DMS153 (cell line): ENCODE measurements at places on chromosomes 5 and 9.

DNA sequence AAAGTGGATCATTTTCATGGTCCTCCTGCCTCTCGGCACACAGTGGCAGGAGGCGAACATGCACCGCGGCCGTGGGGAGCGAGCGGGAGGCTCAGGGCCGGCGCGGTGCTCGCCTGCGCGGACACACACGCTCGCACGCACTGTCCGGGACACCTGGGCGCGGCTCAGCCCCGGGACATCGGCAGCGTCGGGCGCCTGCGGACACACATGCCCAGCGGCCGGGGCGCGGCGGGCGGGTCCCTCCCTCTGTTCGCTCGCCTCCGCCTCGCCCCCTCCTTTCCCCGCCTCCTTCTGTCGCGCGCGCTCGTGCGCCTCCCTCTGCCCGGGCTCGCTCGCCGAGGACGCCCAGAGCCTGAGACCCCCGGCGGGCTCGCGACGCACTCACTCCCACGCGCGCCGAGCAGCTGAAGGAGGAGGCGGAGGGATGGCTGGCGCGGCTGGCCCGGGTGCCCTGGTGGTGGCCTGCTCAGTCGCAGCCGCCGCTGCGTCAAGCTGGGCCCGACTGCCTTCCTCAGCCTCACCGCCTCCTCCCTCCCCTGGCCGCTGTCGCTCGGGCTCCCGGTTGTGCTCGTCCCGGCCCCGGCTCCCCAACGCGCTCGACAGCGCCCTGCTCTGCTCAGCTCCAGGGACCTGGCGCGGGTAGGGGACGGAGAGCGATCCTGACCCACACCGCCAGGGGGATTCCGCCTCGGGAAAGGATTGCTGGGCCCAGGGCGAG lies at the start of gene FRMD3:
Gene FRMD3, minus strand, starts transcription at position 230 of the 718 bp plus-strand sequence. Its CDS starts 170 bp downstream, at position 60.
- DNase-seq, result peak; percentile 84

- no peak for DNase-seq
Observed at GRCh38 chr5:114191441-114191840, 170.4 kb upstream of the KCNN2 start.

DNA sequence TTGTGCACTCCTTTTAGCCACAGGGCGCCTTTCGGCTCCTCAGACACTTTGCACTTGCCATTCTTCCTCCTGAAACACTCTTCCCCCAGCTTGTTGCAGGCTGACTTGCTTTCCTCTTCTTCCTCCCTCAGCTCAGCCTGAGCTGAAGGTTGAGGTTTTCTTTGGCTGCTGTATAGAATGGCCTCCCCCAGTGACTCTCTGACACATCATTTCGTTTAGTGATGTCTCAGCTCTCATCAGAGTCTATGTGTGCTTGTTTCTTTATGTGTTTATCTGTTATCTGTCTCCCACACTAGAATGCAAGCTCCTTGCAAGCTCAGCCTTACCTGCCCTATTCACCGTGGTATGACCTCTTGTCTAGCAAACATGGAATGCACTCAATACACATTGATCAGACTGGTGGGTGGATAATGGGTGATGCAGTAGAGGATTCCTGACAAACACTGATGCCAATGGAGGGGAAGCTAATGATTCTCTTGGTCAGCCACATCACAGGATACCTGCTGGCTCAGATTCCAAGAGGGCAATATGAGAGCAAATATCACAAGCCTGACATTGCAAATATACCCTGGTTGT lies 112.9 kb upstream of the STC2 start:
- DNase-seq, result no peak

- no peak for DNase-seq
Observed at GRCh38 chr9:94787266-94787665, 60.8 kb downstream of the AOPEP start.

GRCh38 chr9:74006935-74007334 lies 490.2 kb upstream of the RORB start:
- DNase-seq, result no peak

- DNase-seq, result no peak
Observed at GRCh38 chr9:68974431-68974830, 39.5 kb downstream of the PRKACG start.

GRCh38 chr5:120151181-120151580 lies 312.9 kb upstream of the PRR16 start:
- DNase-seq, result no peak

- DNase-seq, result no peak
Observed at GRCh38 chr5:34503379-34504253, 152.5 kb upstream of the RAI14 start.

GRCh38 chr9:134326724-134327601 lies 708 bp downstream of the RXRA start:
- no peak for DNase-seq

DNA sequence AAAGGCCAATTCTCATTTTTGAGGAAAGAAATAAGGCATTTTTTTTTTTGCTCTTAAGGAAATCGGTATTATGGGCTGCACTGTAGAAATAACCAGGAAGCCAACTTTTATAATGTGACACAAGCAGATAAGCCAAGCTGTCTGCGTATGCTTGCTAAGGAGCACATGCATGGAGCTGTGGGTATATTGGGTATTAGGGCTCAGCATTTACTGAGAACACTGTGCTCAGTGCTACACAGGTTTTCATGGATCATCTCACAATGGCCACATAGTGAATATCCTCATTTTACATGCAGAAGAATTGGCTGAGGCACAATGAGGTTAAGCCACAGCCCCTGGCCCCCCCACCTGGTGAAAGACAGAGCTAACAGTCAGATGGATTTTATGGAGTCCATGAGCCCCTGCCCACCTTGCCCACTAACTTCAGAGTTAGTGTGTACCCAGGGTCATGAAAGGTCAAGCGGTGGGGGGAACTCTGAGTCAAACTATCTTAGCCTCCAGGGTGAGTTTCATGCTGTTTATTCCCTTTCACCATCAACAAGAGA lies 204.8 kb downstream of the SPATA31A6 start:
- DNase-seq, result no peak

- no peak for DNase-seq
Observed at GRCh38 chr9:34600908-34601307, 11.0 kb downstream of the RPP25L start.

- DNase-seq, result no peak
Observed at GRCh38 chr5:149488645-149489306, 62.5 kb downstream of the CSNK1A1 start.

GRCh38 chr9:134185536-134186011 lies 21.2 kb upstream of the RNU6ATAC start:
- DNase-seq, result no peak

DNA sequence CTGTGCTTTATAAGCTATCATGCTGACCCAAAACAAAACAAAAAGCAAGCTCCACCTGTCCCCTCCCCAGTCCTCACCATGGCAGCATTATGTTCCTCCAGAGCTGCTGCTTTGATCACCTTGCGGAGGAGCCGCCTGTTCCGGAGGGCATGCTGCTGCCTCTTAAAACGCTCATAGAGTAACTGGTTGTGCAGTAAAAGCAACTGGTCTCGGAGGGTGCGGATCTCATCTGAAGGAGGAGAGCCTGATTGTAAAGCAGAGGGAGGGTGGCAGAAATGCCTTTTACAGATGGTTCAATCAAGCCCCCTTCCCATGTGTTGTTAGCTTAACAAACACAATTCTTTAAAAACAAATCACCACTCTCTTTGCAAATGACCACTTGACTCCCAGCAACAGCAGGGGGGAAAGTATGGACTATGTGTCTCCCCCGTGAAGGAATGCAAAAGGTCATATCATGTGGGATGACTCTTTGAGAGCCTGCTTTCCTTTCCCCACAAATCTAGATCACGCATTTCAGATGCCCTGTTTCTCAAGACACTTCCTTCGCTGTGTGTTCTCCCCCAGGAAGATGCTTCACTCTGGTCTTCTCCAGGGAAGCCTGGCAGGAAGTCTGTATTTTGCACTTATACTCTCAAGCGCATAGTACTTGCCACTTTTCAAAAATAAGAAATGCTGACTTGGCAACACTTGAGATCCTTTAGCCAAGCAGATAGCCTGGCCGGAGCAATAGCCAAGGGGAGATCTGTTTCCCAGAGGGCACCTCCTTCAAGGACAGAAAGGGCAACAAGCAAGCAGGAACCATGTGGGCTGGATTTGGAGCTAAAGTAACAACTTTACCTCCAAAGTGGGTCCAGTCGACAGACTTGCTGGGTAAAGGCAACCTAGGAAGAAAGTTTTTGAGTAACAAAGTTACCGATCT lies 25.1 kb downstream of the SPACA9 start:
- DNase-seq, result no peak

- no peak for DNase-seq
Observed at GRCh38 chr5:38466424-38467189, 89.8 kb downstream of the LIFR start.

DNA sequence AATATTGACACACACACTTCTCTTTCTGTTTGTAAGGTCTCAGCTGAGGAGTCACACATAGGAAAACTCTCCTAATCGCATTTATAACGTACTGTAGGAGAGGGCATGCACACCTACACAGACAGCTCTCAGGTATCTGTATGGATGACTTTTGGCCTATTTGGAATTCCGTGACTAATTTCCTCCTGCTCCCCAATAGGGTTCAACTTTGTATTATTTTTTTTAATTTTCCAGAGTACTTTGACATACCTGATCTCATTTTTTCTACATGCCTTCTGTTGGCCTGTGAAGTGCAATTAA lies 195.9 kb downstream of the ARHGAP26 start:
- peak; percentile 64 for DNase-seq

DNA sequence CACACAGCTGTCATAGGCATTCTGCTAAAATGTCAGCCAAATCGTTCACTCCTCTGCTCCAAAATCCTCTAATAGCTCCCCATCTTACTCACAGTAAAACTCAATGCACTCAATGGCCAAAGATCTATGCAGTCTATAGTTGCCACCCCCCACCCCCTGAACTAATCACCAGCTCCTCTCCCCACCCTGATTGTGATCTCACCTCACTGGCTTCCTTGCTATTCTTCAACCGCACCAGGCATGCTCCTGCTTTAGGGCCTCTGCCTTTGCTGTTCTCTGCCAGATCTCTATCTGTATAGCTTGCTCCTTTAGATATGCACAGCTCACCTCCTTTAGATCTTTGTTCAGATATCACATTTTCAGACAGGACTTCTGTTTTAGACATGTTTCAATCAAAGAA lies 33.2 kb upstream of the SNX2 start:
- no peak for DNase-seq

DNA sequence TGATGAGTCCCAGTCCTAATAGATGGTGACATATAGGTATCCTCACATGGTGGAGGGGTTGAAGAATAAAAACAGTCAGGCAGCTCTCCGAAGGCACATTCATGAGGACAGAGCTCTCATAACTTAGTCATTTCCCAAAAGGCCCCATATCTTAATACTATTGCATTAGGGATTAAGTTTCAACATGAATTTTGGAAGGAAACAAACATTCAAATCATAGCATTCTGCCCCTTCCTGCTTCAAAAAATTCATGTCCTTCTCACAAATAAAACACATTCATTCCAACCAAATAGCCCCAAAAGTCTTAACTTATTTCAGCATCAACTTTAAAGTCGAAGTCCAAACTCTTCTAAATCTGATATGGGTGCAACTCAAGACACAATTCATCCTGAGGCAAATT lies 277.2 kb upstream of the NR4A3 start:
- no peak for DNase-seq

GRCh38 chr5:17282283-17283120 lies 65.1 kb downstream of the BASP1 start:
- no peak for DNase-seq

DNA sequence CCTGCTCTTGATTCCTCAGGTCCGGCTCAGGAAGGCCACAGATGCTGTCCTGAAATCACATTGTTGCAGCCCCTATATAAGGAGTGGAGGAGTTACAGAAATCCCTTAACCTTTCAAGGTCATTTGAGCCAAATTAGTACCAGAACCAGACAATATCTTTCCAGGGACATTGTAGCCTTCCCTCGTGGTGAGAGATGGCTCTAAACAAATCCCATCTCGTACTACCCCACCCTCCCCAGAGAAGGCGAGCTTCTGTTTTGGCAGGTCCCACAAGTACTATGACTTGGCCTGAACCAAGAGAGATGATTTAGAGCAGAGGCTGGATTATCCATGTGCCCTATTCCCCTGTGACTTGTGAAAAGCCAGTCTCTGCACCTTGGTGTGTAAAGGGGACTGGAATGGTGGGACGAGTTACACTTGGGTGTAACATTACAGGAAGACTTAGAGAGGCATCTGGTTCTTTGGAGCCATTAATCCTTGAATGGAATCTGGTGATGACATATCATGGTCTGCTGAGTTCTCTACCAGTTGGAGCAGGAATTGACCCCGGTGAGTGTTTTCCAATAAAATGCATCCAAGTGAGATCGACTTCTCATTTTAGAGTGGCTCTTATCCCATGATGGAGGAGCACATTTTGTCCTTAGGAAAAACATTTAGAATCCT lies at the start of gene FAM240B:
Gene FAM240B, minus strand, starts transcription at position 51 of the 663 bp plus-strand sequence. CDS start 16,134 bp downstream, outside the sequence.
- no peak for DNase-seq

- DNase-seq, result no peak
Observed at GRCh38 chr5:87900419-87900818, 368.2 kb downstream of the TMEM161B start.

DNA sequence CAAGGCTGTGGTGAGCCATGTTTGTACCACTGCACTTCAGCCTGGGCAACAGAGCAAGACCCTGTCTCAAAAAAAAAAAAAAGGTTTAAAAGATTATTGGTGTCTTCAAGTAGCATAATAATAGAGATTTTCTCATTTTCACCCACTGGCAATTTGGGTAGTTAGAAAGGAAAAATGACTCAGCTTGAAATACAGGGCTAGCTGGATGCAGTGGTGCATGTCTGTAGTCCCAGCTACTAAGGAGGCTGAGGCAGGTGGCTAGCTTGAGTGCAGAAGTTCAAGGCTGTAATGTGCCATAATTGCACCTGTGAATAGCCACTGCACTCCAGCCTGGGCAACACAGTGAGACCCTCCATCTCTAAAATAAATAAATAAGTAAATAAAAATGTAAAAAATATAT lies 111.1 kb downstream of the ARRDC3 start:
- no peak for DNase-seq

DNA sequence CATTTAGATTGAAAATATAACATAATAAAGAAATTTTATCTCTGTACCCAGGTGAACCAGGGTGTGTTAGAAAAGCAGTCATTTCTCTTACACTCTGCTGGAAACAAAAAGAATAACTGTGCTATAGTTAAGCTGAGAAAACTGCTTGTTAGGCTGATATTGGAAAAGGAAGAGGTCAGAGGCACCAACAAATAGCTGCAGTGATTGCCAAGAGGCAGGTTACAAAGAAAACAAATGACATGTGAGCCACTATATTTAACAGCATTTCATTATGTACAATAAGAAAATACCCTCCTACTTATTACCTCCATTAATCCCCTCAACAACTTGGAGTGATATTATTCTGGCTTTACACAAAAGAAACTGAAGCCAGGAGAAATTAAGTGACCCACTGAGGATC lies 607.9 kb upstream of the TLE4 start:
- DNase-seq, result no peak

GRCh38 chr9:119758241-119758640 lies 389.0 kb upstream of the BRINP1 start:
- DNase-seq, result peak; percentile 5

- DNase-seq, result no peak
Observed at GRCh38 chr5:52989781-52990527, 802 bp downstream of the ITGA2 start.

- no peak for DNase-seq
Observed at GRCh38 chr5:173752653-173753052, 135.5 kb upstream of the CPEB4 start.

DNA sequence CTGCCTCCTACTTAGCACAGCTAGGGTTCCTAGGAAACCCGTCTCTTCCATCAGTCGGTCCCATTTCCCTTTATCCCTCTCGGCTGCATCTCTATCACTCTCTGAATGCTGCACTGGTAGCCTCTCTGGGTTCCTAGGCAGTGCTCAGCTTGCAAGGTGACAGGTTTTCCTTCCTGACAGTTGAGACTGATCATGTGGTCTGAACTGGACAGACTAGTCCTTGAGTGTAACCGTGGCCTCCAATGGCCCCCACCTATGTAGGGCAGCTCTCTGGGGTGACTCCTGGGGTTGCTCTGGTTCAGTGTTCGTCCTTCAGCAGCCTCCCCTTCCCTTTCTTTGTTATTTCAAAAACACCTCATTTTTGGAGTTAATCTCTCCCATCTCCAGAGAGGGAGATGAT lies 3.8 kb downstream of the TMEM8B start:
- DNase-seq, result no peak
